A549 treated with AZD2906 at 1 μM for 4 hours (cell line): ENCODE measurements at places on chromosomes 3 and 15. TPM values are rescaled to one million over a fixed set of nuclear protein-coding genes. Genes with fewer than 3 reads are reported as not detected.

Gene TCF12
- total RNA-seq = 29.6 to 40.0 TPM (median 39.1 TPM) in 5 replicates

Gene SMCO1
- total RNA-seq = 0.03 TPM in 1 of 5 replicates, not detected in the others

Gene SPINT1
- total RNA-seq = 0.55 to 1.1 TPM (median 0.73 TPM) in 5 replicates

Gene CADM2
- 0.05 to 0.16 TPM (median 0.13 TPM) in 5 replicates for total RNA-seq

Gene ZNF619
- 1.6 to 2.1 TPM (median 1.9 TPM) in 5 replicates for total RNA-seq

Gene MELTF
- total RNA-seq = 48.0 to 60.8 TPM (median 53.4 TPM) in 5 replicates

Gene KCNH8
- not detected in 5 replicates for total RNA-seq

Gene STRA6
- 50.4 to 82.4 TPM (median 71.8 TPM) in 5 replicates for total RNA-seq

Gene CHRNA5
- 29.1 to 30.2 TPM (median 29.3 TPM) in 5 replicates for total RNA-seq

Gene ITGB5
- 420 to 491 TPM (median 475 TPM) in 5 replicates for total RNA-seq

Gene HYKK
- total RNA-seq = 5.8 to 8.9 TPM (median 6.3 TPM) in 5 replicates

Gene CSPG4
- 0.09 to 0.15 TPM (median 0.13 TPM) in 5 replicates for total RNA-seq

Gene ASB14
- not detected in 5 replicates for total RNA-seq

Gene GP9
- 0.14 TPM in 1 of 5 replicates, not detected in the others for total RNA-seq

Gene IMPG2
- 0.01 to 0.02 TPM (median 0.01 TPM) in 3 of 5 replicates, not detected in the others for total RNA-seq

Gene LEO1
- 43.6 to 66.7 TPM (median 46.0 TPM) in 5 replicates for total RNA-seq

Gene TEX55
- total RNA-seq = 0.08 TPM in 1 of 5 replicates, not detected in the others

Gene CCR5
- not detected in 5 replicates for total RNA-seq

Gene MINAR1
- 0.31 to 0.54 TPM (median 0.50 TPM) in 5 replicates for total RNA-seq

Gene FBXO40
- total RNA-seq = not detected in 5 replicates

Gene NXPE3
- total RNA-seq = 18.8 to 22.0 TPM (median 20.4 TPM) in 5 replicates

Gene CCR1
- total RNA-seq = not detected in 5 replicates
